ENCODE measurements at places on chromosomes 4 and X.

- no peak for DNase-seq
Measured at GRCh38 chr4:94416981-94417380, 34.8 kb upstream of the PDLIM5 start.

DNA sequence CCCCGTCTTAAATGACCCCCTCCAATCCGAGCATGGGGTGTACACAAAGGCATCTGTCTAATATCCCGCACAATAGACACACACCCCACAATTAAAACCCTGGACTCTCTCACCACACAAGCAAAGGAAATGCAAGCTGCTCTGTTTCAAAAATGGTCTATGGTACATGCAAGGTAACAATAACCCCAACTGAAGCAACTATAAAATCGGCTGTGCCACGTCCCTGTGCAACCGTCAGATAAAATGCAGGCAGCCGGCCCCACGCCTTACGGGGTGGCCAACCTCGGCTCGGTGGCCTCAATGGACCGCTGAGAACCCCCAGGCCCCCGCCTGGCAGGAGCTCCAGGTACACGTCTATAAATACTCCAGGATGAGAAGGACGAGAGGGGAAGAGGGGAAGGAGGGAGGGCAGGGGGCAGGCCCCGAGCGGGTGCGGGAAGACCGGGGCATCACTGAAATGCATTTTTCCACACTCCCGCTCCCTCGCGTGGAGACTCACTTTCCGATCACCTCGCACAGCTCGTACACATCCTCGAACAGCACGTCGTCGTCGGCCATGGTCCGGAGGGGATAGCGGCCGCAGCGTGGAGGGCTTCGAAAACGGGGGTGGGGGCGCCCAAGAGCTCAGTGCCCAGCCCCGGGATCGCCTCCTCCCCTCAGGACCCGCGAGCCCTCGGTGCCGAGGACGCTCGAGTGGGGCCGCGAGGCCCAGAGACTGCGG, 763 bp downstream of the CASK start:
- peak; percentile 13 for DNase-seq

GRCh38 chr4:55670695-55671094, 34.6 kb upstream of the NMU start:
- no peak for DNase-seq

DNA sequence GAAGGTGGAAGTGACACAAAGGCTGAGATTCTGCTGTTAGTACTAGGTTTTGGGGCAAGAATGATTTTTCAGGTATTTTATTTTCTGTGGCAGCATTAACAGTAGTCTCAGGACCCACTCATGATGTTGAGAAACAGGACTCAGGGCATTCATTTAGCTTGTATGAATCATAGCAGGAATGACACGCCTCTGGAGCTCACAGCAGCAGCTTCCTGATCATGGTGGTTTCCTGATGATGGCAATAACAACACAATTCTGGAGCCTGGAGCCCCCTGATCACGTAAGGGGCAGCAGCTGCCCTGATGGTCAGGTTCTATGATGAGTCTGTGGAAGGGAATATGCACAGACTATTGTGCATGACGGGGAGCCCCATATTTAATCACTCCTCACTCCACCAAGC, 47.0 kb downstream of the TASL start:
- peak; percentile 23 for DNase-seq

GRCh38 chr4:81905971-81906370, 434.3 kb upstream of the RASGEF1B start:
- DNase-seq = no peak

GRCh38 chrX:103704863-103705262, 5.8 kb upstream of the TMEM31 start:
- no peak for DNase-seq

DNA sequence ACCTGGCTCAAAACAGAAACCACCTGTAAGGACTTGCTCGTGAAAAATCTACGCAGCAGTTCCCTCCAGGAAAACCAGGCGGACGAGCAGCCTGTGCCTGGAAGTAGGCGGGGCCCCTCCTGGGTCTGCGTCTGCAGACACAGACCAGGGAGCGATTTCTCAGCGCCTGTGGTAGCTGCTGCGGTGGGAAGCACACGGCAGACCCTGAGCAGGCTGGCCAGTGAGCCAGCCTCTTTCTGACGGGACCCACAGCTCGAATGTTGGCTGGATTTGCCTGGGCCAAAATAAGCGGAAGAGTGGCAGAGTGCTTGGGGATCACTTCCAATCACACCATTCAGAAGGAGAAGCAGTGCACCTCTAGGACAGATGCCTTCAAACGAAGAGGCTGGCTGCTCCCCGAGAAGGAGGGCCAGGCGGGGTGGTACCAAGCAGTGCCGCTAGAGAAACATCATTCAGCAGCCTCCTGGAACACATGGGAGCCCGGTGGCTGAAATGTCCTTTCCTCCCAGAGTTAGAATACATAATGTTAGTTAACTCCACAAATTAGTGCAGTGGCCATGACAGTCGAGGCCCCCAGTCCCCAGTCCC, 85.9 kb downstream of the GATB start:
- no peak for DNase-seq

DNA sequence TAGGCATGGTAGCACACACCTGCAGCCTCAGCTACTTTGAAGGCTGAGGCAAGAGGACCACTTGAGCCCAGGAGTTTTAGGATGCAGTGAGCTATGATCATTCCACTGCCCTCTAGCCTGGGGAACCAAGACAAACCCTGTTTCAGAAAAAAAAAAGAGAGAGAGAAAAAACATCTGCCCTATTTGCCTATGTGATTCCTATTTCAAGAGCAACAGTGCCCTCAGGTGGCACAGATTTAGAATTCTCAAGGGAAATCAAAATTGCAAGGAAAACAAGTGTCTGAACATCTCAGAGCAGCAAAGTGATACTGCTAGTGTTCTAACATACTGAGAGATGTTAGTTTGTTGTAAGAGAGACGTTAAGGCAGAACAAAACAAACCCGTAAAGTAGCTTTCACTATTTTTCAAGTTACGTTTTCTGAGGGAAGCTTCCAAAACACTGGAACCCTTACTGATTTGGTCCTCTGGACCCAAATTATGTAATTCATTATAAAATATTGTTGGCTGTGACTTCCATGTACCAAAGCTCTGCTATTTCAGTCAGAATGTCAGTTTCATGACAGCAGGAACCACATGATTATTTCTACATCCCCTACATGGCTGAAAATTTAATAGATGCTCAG, 7.9 kb downstream of the BDH2 start:
- DNase-seq = peak; percentile 67

- DNase-seq = peak; percentile 44
Measured at GRCh38 chrX:65451663-65452062, 82.9 kb downstream of the LAS1L start.

GRCh38 chrX:10158279-10159144, 1.7 kb downstream of the CLCN4 start:
- peak; percentile 29 for DNase-seq

DNA sequence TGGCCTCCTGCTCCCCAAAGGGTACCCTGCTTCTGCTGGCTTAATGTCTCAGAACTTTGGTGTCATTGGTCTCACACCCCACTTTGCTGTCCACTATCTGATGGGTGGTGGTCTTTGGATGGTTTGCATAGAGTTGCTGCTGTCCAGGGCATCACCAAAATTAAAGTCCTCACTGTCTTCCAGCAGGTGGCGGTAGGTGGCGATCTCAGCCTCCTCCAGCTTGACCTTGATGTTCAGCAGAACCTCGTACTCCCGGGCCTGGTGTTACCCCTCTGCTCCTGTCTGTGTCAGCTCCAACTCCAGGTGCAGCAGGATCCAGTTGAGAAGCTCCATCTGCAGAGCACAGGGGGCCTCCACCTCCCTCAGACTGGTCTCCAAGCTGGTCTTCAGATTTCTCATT, 1169.5 kb upstream of the PABPC4L start:
- DNase-seq = peak; percentile 12

DNA sequence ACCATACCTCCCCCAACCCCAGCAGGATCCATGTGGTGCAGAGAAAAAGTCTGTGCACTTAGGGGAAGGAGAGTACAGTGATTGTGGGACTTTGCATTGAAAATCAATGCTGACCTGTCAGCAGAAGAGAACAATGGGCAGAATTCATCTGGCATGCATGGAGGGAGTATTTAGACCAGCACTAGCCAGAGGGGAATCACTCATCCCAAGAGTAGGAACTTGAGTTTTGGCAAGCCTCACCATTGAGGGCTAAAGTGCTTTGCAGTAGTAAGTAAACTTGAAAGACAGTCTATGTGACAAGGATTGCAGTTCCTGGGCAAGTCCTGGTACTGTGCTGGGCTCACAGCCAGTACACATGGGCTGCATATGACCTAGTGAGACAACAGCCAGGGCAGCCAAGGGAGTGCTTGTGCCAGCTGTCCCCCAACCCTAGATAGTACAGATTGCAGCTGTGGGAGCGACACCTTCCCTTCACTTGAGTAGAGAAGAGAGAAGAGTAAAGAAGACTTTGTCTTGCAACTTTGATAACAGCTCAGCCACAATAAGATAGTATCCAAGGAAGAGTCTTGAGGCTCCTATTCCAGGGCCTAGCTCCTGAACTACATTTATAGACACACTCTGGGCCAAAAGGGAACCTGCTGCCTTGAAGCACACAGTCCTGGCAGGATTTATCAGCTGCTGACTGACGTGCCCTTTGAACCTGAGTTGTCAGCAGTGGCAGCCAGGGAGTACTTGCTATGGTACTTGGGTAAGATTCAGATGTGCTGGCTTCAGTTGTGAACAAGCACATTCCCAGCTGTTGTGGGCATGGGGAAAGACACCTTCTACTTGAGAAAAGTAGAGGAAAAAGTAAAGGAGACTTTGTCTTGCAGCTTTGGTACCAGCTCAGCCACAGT, 48.7 kb downstream of the HDX start:
- DNase-seq = no peak

DNA sequence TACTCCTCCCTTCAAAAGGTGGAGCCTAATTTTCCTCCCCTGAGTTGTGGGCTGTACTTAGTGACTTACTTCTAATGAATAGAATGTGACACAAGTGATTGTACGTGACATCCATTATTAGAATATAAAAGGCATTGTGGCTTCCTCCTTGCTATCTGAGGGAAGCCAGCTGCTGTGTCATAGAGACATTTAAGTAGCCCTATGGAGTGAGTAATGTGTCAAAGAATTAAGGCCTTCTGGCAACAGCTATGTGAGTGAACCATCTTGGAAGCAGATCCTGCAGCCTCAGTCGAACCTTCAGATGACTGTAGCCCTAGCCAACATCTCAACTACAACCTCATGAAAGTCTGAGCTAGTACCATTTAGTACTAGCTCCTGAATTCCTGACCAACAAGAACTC, 76.1 kb downstream of the BCOR start:
- DNase-seq = no peak

DNA sequence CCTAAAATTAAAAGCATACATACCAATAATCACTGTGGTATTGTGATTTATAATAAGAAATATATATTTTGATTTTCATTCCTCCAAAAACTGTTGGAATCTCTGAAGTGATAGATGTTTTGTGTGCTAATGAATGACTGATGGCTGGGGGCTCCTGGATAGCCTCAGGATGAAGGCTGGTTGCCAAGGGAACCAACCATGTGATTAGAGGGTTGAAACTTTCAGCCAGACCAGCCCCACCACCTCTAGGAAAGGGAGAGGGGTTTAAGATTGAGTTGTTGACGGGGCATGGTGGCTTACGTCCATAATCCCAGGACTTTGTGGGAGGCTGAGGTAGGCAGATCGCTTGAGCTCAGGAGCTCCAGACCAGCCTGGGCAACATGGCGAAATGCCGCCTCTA, 34.0 kb downstream of the HS6ST2 start:
- DNase-seq = no peak

- no peak for DNase-seq
Measured at GRCh38 chr4:14410516-14410915, 591.8 kb upstream of the CPEB2 start.

DNA sequence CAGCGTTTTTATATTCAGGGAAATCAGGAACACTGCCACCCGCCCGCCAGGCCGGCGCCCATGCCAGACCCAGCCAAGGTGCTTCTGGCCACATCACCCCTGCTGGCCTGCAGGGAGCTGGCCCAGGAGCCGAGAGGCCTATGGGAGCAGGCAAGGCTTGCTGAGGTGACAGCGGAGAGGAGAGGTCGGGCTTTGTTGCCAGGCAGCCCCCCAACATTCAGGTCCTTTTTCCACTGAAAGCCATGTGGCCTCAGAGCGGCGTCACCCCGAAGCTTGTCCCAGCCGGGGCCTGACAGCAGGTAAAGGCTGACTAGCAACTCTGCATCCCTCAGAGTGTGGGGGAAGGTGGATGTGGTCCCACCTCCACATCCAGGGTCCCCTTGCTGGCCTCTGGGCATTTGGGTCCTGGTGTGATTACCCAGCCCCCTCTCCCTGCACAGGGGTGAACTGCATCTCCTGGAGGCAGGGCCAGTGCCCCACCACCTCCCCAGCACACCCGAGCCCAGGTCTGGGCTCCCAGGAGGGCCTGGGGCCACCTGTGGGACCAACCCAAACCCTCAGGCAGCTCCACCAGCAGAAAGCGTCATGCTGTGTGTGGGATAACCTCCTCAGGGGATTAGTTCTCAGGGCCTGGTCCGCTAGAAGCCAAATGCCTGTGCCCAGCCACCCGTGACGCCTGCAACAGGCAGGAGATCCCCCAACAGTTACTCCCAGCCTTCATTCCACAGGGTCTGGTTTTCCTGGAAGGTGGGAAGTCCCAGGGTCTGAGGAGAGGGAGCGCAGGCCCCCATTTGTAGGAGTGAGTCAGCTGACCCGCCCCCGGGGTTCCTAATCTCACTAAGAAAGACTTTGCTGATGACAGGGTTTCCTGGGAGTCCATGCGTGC, at the start of gene PDE6B:
PDE6B (plus strand) TSS at position 869 of the 886 bp plus-strand sequence. CDS start 54 bp downstream, outside the sequence.
- no peak for DNase-seq

DNA sequence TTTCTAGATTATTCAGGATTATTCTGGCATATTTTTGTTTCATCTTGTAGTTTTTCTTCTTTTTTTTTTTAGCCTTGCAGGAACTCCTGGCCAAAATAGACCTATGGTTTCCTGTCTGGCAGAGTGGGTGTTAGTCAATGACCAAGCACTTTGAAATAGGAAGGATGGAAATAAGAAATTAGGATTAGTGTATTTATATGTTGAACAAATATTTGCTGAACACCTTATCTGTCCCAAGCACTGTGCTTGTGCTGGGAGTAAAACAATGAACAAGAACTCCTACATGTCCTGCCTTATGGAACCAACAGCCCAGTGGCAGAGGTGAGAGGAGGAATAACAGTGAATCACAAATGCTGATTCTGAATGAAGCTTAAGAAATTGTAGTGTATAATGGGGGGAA, 4.5 kb downstream of the MMRN1 start:
- DNase-seq = no peak

DNA sequence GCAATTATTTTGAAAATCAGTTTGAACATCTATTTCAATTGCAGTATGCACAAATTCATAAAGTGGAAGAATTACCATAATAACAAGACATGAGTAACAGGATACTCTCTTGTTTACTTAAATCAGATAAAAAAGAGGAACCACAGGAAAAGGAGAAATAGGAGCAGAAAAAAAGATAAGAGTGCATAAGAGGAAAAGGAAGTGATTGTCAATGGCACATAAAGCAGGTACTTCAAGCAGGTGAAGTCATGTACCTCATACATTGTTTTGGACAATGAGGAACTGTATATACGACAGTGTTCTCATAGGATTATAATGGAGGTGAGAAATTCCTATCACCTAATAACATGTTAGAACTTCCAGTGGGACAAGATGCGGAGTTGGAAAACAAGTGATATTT, 334.5 kb upstream of the PCDH7 start:
- no peak for DNase-seq

All from MCF 10A (cell line).